ENCODE measurements at places on chromosomes 4 and X.

DNA sequence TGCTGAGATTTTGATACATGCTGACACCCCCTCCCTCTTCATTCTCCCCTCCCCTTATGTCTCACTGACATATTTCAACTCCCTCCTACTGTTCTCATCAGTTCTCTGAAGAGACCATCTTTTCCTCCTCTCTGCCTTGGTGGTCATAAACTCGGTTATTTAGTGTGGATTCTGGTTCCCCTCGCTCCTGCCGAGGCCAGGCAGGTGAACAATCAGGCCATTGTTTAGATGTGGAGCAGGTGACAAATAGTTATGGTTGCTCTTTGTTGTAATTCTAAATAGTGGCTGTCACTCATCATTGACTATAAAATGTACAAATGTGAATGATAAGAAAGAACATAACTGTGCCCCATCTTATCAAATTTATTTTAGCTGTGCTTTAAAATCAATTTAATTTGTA, 324.6 kb downstream of the BCOR start:
- no peak for DNase-seq

DNA sequence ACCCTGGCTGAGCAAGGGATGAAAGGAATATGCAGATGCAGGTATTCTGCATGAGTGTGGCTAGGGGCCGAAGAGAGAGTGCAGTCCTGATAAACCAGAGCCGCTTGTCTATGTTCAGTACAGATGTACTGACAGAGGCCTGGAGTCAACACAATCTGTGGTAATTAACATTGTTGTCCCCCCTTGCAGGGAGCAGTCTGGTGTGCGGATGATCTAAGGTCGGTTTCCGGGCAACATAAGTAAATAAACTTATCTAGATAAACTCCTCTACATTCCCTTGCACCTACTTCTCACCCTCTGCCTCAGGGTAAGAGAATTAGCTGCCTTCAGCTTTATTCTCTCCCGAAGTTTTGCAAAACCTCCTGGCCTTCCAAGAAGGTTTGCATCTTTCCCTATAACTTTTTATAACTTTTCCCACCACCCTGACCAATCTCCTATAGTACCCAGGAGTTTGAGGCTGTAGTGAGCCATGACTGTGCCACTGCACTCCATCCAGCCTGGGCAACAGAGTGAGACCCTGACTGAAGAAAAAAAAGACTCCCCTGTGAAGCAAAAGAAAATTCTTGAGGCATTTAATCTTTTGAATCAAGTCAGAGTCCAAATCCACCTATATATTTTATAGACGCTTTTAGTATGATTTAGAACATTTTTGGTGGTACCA, 26.6 kb downstream of the SNX25 start:
- no peak for DNase-seq

DNA sequence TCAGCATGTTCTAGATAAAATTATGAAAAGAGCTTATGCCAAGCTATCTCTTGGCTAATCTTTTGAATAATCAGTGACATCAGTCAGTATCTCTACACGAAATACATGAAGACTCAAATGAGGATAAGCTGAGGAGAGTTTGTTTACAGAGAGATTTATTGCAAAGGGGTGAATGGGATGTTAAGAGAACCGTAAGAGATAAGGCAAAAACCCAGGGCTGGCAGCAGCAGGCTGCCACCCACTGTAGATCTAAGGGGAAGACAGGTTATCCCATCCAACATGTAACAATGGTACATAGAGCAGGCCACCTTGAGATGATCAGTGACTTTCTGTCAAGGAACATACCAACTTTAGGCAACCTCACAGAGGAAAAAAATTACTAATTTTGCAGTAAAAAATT, 432.1 kb upstream of the NR3C2 start:
- no peak for DNase-seq

DNA sequence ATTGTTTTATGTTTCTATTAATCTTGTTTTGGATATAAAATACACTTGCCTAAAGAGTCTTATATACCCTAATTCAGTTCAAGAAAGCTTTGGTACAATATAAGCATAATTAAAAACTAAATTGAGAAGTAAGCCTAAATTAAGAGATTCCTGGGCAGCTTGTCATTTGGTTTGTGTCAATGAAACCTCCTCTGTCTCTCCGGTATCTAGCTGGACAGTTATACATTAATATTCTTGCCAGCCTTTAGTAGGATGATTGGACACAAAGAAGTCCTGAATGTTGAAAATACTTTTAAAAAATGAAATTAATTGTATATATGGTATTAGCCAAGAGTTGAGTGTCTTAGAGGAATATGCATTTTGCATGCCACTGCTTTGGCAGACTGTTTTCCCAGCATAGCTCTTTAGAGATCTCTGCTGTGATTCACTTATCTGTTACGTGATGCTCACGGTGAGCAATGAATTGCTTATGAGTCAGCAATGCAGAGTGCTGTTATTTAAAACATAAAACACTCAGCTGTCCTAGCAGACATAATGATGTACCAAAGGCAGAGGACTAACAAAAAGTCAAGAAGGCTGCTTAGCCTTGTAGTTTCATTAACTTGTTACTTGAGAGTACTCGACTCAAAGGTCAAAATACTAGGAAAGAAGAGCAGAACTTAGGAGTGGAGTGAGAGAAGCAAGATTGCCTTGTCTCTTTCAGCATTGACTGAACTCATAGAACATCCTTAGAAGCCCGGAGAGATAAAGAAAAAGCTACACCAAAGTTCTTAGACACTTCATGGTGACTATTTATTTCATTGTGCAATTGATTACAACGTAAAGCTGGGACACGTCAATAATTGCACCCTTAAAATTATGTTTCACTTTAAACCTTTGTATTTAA, 1296.1 kb upstream of the PCDH7 start:
- peak; percentile 71 for DNase-seq

- no peak for DNase-seq
Measured at GRCh38 chr4:6972911-6973310, 63.3 kb downstream of the TBC1D14 start.

GRCh38 chr4:38016698-38017097, 56.5 kb downstream of the PTTG2 start:
- no peak for DNase-seq

GRCh38 chr4:21012851-21013331, 312.6 kb downstream of the PACRGL start:
- DNase-seq = no peak

DNA sequence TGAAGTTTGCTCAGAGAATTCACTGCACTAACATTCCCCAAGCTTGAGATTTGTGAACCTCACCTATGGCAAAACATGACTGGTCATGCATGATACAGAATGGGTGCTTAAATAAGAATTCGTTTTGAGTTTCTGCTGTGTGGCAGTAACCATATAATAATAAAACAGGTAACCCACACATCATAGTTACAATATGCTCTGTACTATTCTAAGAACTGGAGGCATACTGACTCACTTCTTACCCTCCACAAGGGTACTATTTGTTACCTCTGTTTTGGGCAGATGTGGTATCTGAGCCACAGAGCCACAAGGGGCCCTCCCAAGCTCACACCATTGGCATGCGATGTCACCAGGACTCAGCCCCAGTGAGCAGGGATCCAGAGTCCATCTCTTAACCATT, 17.6 kb downstream of the SLC2A9 start:
- DNase-seq = no peak

GRCh38 chrX:68916891-68917290, 88.1 kb downstream of the EFNB1 start:
- DNase-seq = no peak

DNA sequence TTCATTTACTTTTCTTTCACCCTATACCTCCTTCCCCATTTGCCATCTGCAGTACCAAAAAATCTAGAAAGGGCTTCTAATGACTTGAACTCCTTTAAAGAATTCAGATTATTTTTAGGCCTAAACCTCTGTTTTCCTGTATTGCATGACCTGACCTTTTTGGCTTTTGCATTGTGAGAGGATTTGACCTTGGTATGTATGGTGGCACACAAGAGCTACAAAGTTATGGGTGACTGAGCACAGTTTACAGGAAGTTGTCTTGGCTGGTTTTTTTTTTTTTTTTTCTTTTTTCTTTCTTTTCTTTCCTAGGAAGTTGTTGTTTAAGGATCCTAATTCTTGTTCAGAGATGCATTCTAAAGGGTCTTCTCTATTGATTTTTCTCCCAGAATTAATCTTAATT, 32.0 kb upstream of the MTMR8 start:
- DNase-seq = no peak

GRCh38 chrX:51824061-51824460, 69.4 kb upstream of the MAGED1 start:
- DNase-seq = no peak

DNA sequence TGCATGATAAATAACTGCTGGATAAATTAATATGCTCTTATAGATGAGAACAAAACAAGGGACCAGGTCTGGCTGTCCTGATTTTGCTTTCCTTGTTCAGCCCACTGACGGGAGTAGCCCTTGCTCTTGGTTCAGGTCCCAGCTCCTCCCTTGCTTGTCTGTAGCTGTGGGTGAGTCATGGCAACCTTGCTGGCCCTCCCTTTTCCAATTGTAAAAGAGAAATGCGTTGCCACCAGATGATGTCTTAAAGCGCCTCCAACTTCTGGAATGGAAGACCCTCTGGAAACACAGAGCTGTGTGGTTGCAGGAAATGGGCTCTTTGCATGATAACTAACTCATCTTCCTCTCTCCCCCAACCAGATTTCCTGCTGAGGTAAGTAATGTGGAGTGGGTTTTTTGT, 171.4 kb downstream of the AASDH start:
- DNase-seq = peak; percentile 39

- DNase-seq = no peak
Measured at GRCh38 chrX:53269536-53270107, 11.8 kb downstream of the IQSEC2 start.

- DNase-seq = peak; percentile 12
Measured at GRCh38 chr4:108988464-108989195, 225.8 kb upstream of the ETNPPL start.

GRCh38 chr4:38021751-38022150, 61.6 kb downstream of the PTTG2 start:
- DNase-seq = no peak

Measured in GM03348 (cell line).